ENCODE measurements at places on chromosomes 2 and 18.

DNA sequence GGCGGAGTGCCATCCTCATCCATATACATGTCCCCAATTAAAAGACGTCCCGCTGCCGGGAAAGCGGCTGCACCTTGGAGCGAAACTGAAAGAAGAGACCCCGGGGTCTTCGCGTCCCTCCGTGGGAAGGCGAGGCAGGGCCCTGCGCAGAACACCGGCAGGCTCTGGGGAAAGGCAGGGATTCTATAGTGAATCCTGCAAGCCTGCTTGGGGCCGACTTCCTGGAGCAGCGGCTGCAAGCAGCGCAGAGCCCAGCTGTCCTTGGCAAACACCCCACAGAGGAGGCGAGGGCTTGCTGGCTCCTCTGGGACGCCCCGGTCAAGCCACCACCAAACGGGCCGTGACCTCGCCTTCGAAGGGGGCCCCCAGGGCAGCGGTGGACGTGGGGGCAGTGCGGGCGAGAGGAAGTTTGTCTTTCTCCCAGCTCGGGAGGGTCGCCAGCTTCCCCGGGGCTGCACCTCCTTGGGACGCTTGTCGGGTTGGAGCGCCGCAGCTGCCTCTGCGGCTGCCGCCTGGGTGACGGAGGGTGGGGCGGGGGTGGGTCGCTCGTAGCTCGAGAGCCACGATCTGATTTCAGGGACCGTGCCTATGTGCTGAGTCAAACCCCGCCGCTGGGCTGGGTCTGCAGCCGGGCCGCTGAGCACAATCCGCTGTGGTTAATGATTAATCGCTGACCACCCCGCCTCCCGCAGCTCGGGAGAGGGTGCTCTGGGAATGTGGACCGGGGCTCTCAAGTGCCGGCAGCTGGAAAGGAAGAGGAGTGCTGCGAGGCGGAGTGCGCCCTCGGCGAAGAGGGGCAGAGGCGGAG, 486 bp upstream of the GPR39 start:
- DNase-seq = peak; percentile 97

DNA sequence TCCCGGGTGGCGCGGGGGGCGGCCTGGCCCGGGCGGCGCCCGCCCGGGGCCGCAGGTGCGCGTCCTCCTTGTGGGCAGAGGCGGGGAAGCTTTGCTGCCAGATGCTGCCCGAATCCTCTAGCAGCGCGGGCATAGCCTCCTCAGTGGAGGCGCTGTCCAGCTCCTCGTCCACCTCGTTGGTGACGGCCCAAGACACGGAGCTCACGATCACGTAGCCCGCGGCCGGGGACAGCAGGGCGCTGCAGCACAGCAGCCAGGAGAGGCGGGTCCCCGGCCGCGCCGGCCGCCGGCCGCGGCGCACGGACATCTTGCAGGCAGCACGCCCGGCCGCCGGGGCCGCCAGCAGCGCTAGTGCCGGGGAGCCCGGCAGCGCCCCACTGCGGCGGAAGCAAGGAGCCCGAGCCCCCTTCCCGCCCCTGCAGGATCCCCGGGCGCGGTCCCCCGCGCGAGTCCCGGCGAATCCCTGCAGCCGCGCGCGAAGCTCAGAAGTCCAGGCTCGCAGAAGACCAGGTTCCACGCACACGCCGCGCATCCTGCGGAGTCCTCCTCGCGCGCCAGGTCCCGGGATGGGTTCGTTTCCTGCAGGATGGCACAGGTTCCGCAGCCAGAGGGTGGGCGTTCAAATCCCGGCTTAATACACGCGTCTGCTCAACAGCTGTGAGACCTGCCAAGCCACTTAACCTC, at the start of gene CREG2:
TSS of gene CREG2 (minus strand) at position 353 of the 684 bp plus-strand sequence. CDS start at position 307, 46 bp downstream.
- peak; percentile 34 for DNase-seq

- no peak for DNase-seq
These were observed 32.6 kb downstream of the CNGA3 start for GRCh38 chr2:98378901-98379300.

DNA sequence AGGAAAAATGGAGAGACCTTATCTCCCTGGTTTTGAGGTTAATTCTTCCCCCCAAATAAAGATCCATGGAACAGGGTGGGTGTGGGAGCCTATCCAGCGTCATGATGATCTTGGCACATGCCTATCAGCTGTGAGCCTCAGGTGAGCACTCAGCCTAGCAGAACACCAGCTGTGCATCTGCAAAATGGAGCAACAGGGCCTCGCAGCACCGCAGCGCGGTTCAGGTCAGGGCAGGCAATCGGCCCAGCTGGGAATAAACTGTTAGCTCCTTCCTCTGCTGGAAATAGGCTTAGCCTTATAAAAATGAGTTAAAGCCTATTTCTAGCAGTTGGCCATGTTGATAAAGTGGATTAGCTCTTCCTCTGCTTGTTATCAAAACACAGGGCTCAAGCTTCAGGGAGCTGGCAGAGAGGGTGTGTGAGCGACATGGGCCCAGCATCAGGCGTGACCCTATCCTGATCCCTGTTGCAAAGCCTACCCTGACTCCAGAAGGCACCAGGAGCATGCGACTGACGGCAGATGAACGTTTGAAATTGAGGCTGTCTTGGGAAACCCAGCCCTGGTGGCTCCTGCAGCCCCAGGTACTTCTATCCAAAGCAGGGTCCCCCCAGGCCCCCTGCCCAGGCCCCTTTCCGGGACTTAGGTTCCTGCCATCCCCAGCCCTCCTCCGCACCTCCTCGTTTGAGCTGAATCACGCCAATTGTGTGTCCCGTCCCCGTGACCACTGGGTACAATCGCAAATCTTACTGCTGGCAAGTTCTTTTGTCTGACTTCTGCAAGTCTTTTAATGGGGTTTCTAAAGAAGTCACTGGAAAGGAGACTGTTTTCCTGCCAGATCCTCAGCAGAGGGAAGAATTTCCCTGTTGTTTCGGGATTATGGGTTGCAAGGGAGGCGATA, 35.4 kb downstream of the ARHGEF4 start:
- no peak for DNase-seq

- DNase-seq = no peak
These were observed 37.5 kb downstream of the RAMP1 start for GRCh38 chr2:237896956-237897355.

DNA sequence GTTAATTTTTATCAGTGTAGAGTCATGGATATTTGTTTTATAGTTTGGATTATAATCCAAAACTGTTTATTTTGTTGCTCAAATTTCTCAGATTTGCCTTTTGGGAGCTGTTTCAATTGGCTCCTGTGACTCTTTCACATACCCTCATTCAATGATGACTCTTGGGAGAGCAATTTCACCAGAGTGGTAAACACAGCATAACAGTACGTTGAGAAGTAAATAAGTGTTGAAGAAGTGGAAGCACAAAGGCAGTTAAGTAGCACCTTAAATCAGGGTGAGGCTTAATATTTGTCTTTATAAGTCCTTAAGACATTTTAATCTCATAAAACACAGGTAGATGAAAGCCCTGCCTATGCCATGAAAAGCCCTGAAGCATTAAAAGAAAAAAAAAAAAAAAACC, 17.1 kb upstream of the SLC39A10 start:
- no peak for DNase-seq

DNA sequence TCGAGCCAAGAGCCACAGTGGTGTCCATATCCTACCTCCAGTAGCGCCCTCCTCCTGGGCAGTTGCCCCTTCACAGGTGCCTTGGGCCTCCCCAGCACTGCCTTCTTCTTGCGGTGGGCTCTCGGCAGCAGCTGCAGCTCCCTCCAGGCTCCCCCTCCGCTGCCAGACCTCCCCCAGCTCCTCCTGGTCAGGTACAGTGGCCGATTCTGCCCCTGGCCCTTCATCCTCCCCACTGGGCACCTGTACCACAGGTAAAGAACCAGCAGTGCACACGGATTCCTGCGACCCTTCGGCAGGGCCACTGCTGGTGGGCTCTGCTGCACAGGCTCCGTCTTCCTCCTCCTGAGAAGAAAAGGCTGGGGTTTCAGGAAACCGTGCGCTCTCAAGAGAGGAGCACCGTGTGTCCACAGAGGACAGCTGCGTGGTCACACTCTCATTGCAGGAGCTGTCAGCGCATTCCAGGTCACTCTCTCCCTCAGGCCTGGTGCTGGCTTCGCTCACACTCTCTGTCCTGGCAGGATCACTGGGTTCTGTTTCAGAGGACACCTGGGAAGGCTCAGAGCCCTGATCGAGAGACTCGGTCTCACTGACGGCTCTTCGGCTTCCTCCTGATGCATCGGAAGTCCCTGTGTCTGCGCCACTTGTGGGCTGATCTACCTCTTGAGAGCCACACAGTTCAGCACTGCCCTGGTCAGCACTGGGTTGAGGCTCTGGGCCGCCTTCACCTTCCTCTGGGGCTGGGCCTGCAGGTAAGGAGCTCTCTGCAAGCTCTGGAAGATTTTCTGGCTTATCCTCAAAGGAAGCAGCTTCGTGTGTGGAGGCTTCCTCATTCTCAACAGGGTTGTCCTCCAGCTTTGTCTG, 147.4 kb upstream of the STK17B start:
- no peak for DNase-seq

DNA sequence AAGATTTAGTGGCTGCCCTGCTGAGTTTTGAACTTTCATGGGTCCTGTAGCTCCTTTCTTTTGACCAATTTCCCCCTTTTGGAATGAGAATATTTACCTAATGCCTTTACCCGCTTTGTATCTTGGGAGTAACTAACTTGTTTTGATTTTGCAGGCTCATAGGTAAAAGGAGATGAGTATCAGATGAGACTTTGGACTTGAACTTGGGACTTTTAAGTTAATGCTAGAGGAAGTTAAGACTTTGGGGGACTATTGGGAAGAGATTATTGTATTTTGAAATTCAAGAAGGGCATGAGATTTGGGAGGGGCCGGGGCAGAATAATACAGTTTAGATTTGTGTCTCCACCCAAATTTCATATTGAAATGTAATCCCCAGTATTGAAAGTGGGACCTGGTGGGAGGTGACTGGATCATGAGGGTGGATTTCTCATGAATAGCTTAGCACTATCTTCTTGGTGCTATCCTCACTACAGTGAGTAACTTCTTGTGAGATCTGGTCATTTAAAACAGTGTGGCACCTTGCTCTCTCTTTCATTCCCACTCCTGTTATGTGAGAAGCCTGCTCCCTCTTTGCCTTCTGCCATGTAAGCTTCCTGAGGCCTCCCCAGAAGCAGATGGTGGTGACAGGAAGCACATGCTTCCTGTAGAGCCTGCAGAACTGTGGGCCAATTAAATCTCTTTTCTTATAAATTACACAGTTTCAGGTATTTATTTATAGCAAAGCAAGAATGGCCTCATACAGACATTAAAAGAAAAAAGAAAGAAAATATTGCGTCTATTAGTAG, 6.1 kb downstream of the ADI1 start:
- no peak for DNase-seq

GRCh38 chr2:45170191-45171135, 161.2 kb upstream of the SIX2 start:
- DNase-seq = no peak

DNA sequence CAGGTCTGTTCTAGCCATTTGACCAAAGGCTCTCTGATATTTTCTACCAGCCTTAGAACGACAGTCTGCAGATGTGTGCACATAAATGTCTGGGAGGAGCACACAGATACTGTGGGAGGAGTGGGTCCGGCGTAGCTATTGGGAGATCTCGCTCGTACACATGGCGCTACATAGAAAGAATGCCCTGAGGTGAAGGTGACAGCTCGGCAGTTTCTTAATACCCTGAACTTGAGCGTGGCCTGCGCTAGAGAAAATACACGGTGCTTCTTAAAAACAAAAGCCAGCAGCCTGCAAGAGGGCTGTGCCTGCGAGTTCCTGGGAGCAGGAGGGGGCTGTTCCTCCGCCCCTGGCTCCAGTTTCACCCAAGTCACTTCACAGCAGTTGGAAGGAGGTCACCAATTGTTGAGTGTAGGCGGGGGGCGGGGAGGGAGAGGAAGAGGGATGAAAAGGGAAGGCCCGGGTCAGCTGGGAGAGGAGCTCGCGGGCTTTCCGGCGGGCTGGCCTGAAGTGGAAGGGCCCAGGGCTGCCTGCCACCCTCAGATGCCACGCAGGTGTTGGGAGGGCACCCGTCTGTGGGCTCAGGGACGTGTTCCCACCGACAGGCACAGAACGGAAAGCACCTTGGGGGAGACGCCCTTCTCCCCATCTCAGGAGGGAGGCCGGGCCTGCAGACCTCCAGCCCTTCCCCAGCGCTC, 124.7 kb upstream of the ZNF516 start:
- peak; percentile 67 for DNase-seq

DNA sequence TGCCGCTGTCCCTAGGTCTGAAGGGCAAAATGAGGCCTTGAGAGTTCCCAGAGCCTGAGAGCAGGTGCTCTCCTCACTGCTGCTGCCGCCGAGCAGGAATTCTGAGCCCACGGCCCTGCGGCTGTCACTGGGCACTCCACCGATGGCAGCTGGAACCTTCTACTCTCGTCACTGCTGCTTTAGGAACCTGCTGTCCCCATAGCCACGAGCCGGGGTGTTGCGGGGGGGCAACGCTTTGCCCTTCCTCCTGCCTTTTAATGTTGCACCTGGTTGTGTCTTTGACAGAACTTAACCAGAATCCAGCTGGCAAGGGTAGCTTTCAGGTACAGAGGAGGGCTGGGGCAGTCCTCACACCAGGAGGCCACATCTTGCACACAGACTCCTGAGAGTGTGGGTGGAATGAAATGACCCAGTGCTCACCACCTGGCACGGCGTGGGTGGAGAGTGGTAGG, 32.3 kb downstream of the NCK2 start:
- DNase-seq = no peak

DNA sequence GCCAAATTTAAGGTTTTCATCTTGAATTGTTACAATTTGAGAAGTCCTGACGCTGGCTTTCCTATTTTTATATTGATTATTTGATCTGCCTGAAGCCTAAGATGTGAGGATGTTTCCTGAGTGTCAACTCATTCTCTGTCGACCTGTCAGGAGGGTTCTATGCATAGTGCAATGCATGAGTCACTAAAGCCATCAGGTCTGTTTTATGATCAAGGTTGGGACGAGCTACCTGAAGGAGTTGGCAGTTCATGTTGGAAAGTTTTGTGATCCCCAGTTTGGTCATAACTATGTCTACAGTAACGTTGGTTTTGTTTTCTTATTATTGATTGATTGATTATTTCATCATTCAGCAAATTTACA, 71.2 kb downstream of the NABP1 start:
- no peak for DNase-seq

Measured in fibroblast of skin of right quadriceps (primary cell).